ENCODE measurements at places on chromosomes 5 and 9.

- peak; percentile 36 for DNase-seq
Measured at GRCh38 chr5:131109540-131110255, 55.4 kb downstream of the HINT1 start.

DNA sequence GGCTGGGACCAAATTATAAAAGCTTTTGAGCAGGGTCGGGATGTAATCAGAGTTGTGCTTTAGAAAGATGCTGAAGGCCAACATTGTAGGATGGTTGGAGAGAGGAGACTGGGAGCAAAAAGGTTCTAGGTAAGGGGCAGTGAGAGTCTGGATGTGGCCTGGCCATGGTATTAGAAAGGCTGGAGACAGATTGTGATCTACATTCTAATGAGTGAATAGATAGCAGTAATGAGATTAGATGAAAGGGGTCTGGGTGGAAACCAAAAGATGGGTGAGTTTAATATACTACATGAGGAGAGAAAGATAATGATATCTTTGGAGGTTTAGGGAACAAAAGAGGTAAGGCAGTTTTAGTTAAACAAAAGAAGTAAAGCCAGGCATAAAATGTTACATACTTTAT is 88.8 kb upstream of the SH3GL2 start:
- no peak for DNase-seq

DNA sequence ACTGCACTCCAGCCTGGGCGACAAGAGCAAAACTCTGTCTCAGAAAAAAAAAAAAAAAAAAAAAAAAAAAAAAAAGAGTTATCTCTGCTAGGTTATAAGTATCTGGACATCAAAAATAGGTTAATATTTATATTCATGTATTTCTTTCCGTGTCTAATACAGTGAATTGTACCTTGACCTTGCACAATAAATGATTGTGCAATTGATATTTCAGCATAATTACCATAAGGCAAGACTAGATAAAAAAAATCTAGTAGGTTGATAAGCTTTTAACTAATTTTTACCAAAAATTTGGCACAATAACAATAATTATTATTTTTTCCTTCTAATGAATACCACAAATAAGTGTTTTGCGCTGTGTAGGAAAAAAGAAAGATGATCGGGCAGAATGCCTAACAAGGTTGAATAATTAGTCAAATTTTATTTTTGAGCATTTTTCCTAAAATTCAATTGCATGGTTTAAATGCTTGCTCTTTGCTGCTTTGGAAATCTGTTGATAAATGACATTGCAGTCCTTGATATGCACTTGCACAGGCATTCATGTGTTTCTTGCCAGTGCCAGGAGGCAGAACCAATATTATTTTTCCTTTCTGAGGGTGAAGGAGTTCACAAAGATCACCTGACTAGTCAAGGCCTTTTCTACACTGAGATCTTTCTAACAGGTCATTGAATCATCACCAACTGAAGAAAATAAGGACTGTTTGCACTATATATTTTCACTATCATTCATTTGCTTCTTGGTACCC is 127.5 kb downstream of the ARRDC3 start:
- no peak for DNase-seq

- DNase-seq: no peak
Measured at GRCh38 chr5:170289121-170289520, 8.5 kb downstream of the LCP2 start.

DNA sequence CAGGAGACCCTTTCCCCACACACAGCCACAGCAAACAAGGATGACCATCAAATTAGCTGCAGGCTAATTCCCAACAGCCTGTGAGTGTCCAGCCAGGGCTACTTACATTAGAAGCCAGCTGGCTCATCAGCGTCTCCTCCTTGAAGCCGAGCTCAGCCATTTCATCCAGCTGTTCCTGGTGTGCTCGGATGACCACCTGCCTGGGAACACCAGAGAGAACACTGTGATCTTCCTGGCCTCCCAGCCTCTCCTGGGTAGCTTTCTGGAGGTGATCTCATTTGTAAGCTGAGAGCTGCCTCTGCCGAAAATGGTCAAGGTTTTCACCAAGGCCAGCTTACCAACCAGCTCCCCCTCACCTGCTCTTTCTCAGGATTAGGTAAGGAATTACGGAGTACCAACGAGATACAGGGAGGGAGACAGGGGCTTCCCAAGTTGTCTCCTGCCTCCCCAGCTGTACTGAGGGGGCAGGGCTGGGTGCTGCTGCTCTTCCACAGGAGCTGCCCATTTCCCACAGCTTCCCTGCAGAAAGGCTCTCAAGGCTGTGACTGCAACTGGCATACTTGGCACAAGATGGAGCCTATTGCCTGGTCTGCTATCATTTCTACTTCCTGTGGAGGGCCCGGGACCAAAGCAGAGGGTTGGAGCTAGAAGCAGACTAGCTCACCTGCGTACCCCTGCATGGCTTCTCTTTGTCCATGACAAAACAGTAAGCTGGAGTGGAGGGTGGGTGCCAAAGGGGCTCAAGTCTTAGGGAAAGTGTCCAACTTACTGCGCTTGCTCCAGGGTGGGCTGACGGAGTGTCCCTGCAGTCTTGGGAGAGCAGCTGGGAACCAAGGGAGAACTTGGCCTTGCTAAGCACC is 73.9 kb downstream of the KIF24 start:
- no peak for DNase-seq

GRCh38 chr5:135880801-135881200 is 14.8 kb downstream of the IL9 start:
- no peak for DNase-seq

- DNase-seq: no peak
Measured at GRCh38 chr9:90953200-90953599, 151.6 kb downstream of the SYK start.

DNA sequence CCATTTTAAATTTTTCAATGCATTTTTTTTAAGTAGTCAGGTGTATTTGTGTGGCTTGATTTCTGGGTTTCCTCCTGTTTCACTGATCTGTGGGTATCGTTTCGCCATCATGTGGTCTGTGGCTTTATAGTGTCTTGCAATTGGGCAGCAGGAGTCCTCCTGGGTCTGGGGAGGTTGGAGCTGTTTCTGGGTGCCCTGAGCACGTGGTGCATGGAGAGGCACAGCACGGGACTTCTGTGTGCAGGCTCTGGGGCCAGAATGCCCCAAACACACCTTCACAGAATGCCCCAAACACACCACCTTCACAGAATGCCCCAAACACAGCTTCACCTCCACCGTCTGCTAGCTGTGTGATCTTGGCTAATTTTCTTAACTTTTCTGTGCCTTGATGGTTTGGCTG is 82.6 kb upstream of the COL5A1 start:
- DNase-seq: no peak

DNA sequence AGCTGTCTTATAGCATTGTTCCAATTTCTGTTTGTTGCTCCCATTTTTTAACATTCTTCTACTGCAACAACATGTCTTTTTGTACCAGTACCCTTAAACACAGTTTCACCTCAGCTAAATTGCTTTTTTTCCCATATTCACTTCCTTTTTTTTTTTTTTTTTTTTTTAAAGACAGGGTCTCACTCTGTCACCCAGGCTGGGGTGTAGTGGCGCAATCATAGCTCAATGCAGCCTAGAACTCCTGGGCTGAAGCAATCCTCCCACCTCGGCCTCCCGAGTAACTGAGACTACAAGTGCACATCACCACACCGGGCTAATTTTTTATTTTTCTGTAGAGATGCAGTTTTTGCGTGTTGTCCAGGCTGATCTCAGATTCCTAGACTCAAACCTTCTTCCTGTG is 161.3 kb downstream of the NIPBL start:
- no peak for DNase-seq

DNA sequence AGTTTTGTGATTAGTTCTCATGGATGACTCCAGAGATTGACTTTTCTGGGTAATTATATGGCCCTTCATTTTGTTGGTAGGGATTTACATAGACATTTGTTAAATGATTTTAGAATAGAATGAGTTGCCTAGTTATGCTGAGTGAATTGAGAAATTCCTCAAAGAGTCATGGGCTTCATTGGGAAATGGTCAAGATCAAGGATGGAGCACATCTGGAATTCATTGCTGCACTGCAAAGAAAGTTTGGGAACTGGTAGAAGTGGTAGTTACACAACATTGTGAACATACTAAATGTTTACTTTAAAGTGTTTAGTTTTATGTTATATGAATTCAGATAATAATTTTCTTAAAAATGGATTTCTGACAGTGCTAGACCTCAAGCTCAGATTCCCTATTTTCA is 46.5 kb downstream of the PIP5K1B start:
- DNase-seq: no peak

DNA sequence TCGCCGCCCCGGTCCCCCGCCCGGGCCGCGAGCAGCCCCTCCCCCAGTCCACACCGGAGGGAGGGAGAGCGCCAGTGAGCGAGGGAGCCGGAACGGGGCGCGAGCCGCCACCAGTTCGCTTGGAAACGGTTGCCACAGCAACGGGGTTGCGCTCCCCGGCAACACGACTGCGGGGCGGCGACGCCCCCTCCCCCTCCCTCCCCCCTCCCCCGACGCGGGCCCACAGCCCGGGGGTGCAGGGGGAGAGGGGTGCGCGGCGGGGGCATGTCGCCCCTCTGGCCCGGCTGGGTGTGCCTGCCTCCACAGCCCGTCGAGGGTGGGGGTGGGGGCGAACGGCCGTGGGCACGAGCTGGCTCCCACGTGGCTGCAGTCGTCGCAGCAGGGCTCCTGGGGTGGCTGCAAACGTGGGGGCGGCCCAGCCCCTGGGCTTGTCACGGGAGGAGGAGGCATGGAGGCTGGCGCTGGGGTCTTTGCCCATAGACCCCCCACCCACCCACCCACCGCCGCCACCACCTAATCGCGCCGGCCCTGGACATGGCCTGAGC is 524 bp downstream of the PRR7 start:
- peak; percentile 86 for DNase-seq

- no peak for DNase-seq
Measured at GRCh38 chr5:108747111-108747773, 455 bp upstream of the FER start.

DNA sequence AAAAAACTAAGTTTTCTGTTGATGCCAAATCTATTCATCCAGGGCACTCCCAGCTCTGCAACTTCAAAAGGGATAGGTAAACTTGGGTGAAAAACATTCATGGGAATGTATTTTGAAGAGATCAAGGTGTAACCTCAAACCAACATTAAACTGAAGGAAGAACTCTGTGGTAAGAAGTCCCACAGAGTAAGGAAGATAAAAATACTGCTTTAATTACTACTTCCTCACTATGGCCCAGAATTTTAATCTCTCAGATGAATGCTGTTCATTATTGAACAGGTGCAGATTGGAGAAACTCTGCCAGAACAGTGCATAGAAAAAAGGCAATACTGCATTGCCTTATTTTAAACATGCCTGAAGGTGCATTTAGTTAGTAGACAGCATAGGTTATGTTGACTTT is 37.6 kb upstream of the ANXA1 start:
- DNase-seq: no peak

GRCh38 chr5:89289604-89290003 is 406.6 kb upstream of the MEF2C start:
- no peak for DNase-seq

DNA sequence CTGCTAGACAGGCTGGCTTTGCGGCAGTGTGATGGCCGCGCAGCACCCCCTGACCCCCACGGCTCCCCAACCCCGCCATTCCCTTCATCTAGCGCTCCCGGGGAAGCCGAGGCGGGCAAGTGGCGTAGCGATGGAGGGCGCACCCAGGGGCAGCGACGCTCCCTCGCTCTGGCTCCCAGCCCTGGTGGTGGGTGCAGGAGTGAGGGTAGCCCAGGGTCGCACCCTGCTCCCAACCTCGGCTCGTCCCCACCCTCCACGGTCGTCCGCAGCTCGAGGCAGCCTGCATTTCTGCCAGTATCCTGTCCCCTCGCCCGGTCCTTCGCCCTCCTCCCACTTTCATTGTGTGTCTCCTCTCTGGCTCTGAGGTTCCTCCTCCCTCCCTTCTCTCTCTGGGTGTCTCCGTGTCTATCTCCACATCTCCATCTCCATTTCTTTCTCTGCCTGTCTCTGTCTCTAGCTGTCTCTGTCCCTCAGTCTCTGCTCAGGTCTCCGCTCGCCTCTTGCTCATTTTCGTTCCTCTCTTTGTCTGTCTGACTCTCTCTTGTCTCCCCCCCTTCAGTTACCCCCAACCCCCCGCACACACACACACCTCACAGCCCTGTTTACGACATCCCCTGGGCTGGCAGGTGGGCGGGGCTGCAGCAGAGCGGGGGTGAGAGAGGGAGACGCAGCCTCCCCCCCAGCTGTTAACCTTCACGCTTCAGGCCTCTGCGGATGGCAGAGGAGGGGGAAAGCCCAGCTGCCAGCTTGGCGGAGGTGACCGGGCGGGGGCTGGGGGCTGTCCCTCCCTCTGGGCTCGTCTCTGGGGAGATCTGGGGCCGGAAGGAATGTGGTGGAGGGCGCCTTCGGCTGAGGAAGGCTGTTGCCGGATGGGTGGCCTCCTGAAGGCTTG is 48.7 kb upstream of the PSD2 start:
- peak; percentile 60 for DNase-seq

DNA sequence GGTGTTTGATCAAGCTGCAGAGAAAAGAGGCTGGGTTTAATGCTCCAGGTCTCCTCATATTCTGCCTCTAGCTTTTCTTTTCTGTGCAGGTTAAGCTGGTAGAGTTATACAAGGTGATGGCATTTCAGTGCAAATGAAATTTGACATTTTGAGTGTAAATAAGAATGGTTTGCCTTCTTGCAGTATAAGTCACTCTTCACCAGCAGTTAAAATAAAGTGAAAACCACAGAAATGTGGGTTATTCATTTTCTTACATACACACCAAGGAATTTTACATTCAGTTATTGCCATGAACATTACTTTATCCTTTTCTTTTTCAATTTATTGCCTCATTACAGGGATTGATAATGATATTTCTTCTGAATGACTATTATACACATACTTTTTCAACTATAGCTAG is 337.5 kb upstream of the PCSK5 start:
- DNase-seq: no peak

- DNase-seq: no peak
Measured at GRCh38 chr9:32497921-32498320, 28.1 kb downstream of the RIGI start.

DNA sequence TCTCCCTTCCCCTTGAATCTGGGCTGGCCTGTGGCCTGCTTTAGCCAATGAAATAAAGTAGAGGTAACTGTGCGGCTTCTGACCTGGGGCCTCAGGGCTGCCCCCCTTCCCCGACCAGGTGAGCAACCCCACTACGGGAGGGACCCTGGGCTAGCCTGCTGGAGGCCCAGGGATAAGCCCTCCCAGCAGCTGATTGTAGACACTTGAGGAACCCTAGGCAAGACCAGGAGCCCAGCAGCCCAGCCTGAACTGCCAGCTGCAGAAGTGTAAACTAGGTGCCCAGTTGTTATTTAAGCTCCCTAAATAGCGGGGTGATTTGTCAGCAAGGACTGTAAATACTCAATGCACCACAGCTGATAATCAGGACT is 41.3 kb downstream of the RAPGEF1 start:
- DNase-seq: no peak

GRCh38 chr5:78644741-78645300 is 3.8 kb downstream of the LHFPL2 start:
- DNase-seq: no peak

- no peak for DNase-seq
Measured at GRCh38 chr9:108212184-108212583, 643.6 kb downstream of the ACTL7B start.

DNA sequence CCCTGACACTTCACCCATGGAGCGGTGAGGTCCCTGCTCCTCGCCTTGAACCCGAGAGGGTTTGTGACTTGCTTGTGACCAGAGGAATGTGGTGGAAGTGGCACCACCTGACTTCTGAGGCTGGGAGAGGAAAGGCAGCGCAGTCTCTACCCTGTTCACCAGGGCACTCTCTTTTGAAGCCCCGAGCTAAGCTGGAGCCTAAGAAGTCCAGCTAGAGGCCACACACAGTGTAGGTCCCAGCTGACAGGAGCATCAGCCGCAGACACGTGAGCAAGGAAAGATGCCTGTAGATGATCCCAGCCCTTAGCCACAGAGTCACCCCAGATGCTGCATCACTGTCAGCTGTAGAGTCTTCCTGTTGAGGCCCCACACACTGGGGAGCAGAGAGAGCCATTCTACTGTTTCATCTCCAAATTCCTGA is 1.7 kb upstream of the ANGPTL2 start:
- DNase-seq: no peak

All from activated naive CD4-positive, alpha-beta T cell treated with anti-CD3 and anti-CD28 coated beads, Interleukin-2, amount 10 ng/mL, durations not matched to agents 7 days and 5 days (primary cell).